ENCODE measurements at places on chromosomes 6 and 20. TPM values are rescaled to one million over a fixed set of nuclear protein-coding genes. Genes with fewer than 3 reads are reported as not detected.
A peak's percentile ranks its signal among the peaks of the same experiment; 100 is the strongest.

- no peak for DNase-seq
Observed at GRCh38 chr20:10359621-10360040, 74.4 kb downstream of the MKKS start.

FOXQ1 gene
- polyA plus RNA-seq: 0.07 TPM

DNA sequence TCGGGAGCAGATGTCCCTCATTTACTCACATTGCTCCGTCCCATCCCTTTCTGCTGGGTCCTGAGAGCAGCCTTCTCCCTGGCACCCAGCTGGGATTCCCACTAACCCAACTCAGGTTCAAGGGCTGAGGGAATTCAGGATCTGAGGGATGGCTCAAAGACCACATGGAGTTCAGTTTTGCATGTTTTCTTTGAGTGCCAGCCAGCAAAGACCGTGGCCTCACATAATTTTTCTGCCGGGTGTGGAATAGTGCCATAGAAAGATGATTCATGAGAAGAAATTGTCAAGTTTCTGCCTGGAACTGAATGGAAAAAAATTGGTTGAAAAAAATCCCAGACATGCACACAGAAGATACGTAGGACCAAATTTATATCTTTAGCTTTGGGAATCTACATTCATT lies 168.6 kb downstream of the CD83 start:
- no peak for DNase-seq

GRCh38 chr6:77764364-77764763 lies 111.5 kb downstream of the MEI4 start:
- no peak for DNase-seq

ULBP2 gene
- polyA plus RNA-seq: 0.08 TPM

- DNase-seq: peak; percentile 64
Observed at GRCh38 chr6:89050155-89050554, 30.4 kb upstream of the PNRC1 start.

- DNase-seq: peak; percentile 71
Observed at GRCh38 chr6:33207552-33208090, 679 bp upstream of the RING1 start.

DNA sequence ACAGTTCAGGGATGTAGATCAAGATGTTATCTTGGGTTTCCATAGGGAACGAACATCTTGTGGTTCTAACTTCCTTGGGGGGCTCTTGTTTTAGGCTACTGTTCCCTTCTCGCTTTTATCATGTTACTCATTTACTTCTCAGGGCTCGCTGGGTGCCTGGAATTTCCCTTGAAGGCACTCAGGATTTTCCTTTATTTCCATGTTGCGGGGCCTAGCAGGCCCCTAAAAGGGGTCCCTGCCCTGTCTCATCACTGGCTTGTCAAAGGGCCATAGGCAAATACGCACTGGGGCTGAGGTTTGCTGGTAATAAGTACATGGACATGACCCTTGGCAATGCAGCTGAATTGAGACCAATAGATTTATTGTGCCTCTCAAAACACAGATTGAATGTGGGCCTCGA lies 262.3 kb downstream of the CDH4 start:
- no peak for DNase-seq

RBPJL gene
- polyA plus RNA-seq: not detected

DNA sequence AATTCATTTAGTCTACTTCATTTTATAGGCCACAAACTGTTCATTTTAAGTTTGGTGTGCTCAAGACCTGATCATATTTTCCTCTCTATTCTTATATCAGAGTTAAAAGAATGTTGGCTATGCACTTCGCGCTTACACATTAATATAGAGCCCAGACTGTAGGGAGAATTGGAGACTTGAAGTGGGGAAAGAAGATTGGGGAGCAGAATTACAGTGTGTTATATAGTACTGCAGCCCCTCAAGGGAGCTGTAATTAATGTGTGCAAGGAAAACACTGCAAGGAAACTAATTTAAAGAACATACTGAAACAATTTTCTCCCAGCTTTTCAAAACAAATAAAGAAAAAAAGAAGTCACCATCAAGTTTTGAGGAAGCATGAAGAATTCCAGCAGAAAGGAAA lies 572.7 kb upstream of the FLRT3 start:
- no peak for DNase-seq

DNA sequence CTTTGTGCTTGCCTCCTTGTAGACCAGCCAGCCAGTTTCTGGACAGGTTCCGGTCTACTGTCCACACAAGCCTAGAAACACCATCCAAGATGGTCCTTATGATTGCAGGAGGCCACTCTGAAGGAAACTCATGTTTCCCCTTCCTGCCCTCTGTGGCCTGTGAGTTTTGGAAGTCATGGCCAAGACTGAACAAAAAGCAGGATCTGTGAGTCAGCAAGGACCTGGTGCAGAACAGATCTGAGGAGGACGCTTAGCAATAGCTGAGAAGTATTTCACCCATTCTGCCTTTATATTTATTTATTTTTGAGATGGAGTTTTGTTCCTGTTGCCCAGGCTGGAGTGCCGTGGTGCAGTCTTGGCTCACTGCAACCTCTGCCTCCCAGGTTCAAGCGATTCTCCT lies 134.6 kb upstream of the EEF1E1 start:
- DNase-seq: no peak

PROKR2 gene
- not detected for polyA plus RNA-seq

DNA sequence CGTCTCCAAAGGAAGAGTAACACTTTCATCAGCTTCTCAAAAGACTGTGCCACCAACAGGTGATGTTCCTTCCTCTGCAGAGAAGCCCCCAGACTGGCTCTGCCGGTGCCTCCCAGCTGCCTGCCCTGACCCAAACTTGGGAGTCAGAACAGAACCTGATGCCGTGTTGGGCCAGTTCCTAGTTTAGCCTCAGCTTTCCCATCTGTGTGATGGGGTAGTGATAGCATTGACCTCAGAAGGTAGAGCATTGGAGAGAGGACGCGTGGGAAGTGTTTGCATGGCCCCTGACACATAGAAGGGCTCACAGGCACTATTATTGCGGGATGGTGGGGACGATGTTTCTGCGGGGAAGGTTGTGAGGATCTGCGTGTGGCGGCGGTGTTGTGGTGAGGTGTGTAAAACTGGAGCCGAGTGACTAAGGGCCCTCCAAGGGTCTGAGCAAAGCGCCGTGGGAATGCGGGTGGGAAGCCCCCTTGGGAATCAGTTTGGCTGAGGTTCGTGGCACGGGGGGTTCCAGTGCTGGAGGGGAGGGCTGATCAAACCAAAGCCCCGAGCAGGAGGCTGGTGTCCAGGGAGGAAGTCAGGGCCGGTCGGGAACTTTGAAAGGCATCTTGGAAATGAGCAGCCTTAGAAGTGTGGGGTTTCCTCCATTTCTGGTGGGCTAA lies 1.7 kb downstream of the NTSR1 start:
- DNase-seq: no peak

- DNase-seq: no peak
Observed at GRCh38 chr6:104527311-104527710, 332.4 kb downstream of the HACE1 start.

GRCh38 chr6:137846772-137847313 lies 20.2 kb upstream of the TNFAIP3 start:
- no peak for DNase-seq

- no peak for DNase-seq
Observed at GRCh38 chr20:39778847-39779604, 816.9 kb downstream of the DHX35 start.

DNA sequence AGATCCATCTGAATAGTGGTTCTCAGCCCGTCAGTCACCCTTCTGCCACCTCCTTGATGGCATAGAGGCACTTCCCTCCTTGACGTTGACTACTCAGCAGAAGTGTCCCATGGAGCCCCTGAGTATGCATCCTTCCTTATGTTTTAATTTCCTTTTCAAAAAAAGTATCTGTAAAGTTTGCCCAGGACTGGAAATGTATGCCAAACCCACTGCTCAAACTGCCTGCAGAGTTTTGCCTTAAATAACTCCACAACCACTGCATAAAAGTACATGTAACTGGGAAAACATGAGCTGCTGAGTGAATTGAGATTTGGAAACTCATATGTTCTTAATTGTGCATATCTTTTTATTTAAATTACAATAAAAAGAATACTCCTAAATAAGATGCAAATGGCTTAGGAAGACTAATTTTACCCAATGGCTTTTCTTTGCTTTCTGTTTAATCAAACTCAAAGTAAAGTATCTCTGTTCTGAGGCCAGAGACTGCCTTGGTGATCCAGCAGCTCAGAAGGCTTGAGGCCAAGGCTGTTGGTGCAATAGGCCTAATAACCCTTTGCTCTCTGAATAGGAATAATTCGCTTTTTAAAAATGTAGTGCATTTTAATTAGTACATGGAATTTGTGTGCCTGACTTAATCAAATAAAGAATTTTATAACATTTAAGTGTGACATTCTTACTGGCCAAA lies 90.4 kb downstream of the FNDC1 start:
- no peak for DNase-seq

DNA sequence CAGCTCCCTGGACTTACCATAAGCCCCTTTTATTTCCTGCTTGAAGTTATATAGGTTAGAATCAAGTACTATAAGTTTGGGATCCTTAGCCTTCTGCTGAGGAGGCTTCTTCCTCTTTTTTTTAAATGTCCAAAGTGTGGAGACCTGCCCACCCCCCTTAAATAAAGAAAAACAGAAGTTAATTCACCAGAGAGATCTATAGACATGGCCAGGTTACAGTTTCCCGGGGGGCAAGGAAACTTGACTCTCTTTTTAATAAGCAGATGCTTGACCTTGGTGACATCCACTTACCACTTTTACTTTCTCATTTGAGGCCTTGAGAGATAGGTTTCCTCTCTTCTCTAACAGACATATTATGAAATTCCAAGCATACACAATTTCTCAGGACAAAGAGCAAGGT lies 88.3 kb downstream of the BMP2 start:
- DNase-seq: no peak

- peak; percentile 84 for DNase-seq
Observed at GRCh38 chr6:27503436-27504030, 30.6 kb upstream of the ZNF184 start.

- no peak for DNase-seq
Observed at GRCh38 chr6:22550971-22551670, 18.2 kb upstream of the HDGFL1 start.

DNA sequence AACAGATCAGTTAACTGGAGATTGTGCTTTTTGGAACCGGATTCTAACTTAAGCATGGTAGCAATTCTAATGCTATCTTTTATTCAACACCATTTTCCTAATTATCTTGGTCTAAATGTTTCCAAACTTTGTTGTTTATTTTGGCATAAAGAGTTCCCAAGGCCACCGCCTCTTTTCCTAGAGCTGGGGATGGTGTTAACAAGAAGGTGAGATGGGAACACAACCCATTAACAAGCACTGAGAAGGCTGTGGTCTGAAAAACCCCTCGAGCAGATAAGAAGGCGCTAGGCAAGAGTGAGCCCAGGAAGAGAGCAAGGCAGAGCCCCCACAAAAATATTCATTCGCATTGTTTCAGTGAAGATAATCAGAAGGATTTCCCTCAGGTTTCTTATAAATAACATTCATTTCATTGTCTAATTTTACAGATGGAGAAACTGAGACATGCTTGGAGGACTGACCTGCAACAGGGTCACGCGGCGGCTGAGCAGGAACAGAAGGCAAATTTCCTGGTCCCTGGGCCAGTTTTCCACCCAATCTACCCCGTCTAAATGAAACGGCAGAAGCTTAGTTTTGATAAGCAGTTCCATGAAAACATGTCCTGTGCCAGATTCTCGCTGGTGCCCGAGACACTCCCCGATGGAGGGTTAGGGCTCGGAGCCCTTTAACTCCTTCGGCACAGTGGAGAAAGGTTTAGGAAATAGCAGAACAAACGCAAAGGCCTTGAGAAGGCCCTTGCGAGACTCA lies 155.6 kb downstream of the FOXC1 start:
- no peak for DNase-seq

DNA sequence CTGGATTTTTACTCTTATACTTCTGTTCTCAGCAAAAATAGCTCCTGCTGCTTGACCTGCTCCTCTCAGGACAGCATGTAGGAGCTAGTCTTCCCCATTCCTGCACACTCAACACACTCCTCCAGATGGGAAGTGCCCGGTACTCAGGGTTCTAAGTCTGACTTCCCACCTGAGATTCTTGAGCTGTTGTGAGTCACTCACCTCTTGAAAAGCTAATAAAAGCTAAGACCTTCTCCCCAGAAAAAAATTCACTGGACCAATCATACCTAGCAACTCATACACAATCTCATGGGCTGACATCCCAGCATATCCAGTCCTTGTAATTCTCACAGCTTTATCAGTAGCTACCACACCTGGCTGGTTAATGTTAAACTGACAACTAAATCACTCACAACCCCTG lies 53.5 kb downstream of the TRPC4AP start:
- no peak for DNase-seq

MACROD2 gene
- polyA plus RNA-seq: 8.4 TPM

DNA sequence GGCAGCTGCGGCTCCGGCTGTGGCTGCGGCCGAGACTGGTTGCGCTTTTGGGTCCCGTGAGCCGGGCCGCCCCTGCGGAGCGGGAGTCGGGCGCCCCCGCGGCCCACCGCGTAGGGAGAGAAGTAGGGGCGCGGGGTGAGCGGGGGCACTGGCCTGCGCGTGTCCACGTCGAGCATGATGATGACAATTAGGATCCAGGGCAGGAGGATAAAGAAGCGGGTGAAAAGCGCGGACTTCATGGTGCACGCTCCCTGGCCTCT lies 739 bp downstream of the B3GAT2 start:
- DNase-seq: no peak

DNA sequence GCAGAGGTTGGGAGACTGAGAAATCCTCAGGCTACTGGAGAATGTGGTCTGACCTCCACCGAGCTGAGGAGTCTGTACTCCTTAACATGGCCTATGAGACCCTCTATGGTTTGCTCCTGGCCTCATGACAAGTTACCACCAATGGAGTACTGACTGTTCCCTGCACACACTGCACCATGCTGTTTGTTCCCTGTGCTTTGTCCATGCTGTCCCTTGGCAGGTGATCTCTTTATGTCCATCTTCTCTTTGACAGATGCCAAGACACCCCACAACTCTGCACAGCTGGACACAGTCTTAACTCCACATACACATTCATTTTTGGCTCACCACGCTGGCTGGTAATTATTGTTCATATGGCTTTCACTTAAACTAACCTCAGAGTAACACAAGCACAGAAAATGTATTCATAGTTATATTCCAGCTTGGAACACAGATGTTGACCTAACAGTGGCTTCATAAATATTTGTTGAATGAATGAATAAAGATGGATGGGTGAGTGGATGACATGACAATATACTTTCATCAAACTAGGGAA lies 258.0 kb downstream of the ATXN1 start:
- no peak for DNase-seq

RAET1L gene
- not detected for polyA plus RNA-seq

DNA sequence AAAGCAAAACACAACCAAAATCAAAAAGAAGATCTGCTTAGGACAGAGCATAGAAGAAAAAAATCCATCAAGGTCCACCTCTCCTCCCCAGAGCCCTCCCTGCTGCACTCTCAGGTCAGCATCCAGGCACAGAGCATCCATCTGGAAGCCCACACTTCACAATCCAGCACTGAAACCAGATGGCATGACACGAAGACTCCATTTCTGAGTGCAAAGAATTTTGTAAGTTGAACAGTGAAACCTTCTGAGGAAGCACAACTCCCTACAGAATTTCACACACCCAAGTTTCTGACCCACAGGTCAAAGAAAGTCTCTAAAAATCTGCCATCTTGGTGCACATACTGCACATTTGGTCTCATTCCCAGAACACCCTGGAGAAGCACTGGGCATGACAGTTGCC lies 128.8 kb upstream of the STXBP5 start:
- DNase-seq: no peak

- no peak for DNase-seq
Observed at GRCh38 chr20:55116598-55116997, 641.2 kb downstream of the DOK5 start.

Data from ovary (tissue), 10 donors.